ENCODE measurements at places on chromosomes 3 and 15. TPM values are rescaled to one million over a fixed set of nuclear protein-coding genes. Genes with fewer than 3 reads are reported as not detected.

- DNase-seq, result peak; percentile 78
These were observed 129.0 kb downstream of the RPL22L1 start for GRCh38 chr3:170740726-170741591.

DNA sequence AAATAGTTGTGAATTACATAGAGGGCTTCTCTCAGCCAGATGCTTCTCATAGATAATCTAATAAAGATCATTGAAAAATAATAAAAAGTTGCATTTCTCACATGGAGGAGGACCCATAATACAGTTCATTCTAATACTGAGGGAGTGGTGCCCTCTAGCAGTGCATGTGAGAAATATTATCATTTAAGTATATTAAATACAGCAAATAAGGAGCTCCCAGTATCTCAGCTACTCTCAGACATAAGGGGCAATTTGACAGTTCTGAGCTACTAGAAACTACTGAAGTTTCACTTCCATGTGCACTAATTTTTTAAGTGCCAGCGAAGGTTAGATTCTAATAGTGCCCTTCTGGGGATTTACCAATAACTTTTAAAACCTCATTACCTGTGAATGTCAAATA lies 188.3 kb downstream of the IL5RA start:
- no peak for DNase-seq

Gene TRPC1
- 19.2 TPM for total RNA-seq

Gene FBXL22
- 0.34 TPM for total RNA-seq

DNA sequence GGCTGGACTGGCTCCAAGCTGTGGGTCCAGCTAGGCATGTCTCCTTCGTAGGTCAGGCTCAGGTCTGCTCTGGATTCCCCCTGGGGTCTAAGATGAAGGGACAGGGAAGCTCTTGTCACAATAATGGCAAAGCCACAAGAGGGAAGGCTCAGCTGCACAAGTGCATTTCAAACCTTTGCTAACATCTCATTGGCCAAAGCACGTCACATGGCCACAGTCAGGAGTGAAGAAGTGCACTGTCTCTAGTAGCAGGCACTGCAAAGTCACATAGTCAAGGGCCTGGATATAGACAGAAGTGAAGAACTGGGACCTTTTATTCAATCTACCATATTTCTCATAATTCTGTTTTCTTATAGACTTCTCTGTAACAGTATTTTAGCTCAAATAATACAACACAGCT lies 20.1 kb downstream of the DLEC1 start:
- DNase-seq, result no peak

GRCh38 chr3:184395320-184395660 lies 15.4 kb downstream of the CHRD start:
- no peak for DNase-seq

Measured in astrocyte (in vitro differentiated cells and primary cell).